ENCODE measurements at places on chromosomes 3 and 15.
A peak's percentile ranks its signal among the peaks of the same experiment; 100 is the strongest.

DNA sequence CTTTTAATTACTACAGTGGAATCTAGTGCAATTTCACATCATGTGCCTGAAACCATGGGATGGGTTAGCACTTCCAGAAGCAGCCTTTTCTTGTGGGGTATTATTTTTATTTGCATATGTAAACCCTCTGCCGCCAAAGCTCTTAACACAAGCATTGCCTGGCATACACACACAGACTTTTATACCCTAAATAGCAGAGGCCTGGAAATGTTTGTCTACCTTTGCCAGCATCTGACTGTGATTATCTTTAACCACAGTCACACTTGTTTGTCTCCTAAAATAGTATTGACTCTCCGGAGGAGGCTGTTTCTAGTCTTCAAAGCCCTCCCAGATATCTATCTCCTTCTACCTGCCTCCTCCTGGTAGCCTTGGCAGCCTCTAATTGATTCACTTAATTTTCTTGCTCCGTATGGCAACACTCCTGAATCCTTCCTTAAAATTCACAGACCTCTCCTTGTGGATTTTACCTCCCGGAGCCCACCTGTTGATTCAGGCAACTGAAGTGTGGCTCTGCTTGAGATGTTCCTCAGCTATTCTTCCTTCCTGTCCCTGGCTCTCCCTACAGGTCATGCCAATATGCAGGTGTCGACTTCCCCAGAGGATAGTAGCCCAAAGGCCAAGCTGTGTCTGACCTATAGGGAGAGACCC lies 127.1 kb upstream of the UMPS start:
- DNase-seq, result no peak

GRCh38 chr3:20668411-20668810 lies 482.4 kb upstream of the SGO1 start:
- DNase-seq, result no peak

- no peak for DNase-seq
Measured at GRCh38 chr3:146513386-146514051, 30.9 kb downstream of the PLSCR1 start.

DNA sequence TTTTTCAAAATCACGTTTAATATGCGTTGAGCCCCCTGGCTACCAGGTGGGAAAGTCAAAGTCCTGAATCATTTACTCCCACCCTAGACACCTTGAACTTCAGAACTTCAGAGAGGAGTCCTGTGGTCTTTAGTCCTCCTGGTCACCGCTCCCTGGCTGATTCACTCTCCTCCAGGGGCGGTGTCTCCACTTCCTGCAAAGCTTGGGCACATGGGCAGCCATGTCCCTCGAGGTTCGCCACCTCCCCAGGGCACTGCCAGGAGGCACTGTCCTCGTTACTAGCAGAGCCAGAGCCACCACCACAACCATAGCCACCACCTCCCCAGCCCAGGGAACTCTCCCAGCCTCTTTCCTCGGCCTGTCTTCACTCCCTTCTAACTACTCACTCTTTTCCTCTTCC lies 31.0 kb downstream of the LOXL1 start:
- no peak for DNase-seq

DNA sequence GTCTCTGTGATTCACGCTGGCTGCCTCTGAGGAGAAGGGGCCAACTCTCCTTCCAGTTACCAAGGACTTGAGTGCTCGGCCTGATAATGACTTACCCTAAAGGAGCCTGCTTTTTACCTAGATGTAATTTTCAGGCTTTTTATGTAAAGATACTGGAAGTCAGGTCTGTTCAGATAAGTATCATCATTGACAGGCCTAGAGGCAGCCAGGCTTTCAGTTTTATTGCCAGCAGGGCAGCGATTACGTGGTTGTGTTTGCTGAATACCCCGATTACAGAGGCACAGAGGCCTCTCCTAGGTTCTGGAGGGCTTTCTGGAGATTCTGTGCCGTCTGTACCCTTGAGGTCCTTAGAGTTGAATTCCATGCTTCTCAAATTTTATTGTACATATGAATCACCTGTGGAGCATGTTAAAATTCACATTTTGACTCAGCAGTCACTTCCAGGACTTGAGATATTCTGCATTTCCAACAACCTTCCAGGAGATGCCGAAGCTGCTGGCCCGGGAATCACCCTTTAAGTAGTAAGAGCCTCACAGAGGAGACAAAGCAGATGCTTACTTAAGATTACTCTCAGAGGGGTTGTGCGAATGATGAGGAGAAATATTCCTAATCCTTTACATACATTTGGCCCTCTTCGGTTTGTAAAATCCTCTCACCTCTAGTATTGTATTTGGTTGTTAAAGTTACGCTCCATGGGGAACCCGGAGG lies 160.1 kb upstream of the BHLHE40 start:
- DNase-seq, result no peak

DNA sequence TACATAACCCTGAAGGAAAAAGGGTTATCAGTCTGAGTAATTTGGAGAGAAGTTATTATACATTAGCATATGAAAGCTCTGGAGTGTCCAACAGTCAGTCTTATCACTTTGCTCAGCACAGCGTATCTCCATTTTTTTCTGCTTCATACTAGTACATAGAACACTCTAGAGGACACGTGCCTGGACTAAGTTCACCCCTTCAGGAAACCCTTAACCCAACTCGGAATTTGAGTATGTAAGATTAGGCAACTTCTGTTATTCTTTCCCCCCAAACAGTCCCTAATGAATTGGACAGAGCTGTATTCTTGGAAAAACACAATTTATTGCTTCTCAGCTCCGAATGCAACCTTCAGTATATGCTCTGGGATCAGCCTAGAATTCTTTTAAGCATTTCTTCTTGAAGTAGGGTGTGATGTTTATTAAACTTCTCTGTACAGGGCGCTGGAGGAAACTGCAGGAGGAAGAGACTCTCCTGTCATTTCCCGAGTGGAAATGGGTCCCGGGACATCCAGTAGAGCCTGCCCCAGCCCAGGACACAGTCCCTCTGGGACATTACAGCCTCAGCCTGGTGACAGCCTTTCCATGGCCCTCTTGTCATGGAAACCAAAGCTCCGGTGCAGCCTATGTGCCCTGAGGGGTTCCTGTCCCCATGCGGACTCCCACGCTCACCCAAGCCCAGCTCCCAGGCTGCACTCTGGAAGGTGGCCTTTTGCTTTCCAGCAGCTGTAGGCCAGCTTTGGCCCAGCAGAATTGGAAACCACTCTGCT lies 37.3 kb upstream of the CMTM8 start:
- no peak for DNase-seq

- no peak for DNase-seq
Measured at GRCh38 chr15:33871980-33872379, 96.3 kb upstream of the CHRM5 start.

GRCh38 chr3:12755754-12756153 lies 3.3 kb downstream of the TMEM40 start:
- no peak for DNase-seq

DNA sequence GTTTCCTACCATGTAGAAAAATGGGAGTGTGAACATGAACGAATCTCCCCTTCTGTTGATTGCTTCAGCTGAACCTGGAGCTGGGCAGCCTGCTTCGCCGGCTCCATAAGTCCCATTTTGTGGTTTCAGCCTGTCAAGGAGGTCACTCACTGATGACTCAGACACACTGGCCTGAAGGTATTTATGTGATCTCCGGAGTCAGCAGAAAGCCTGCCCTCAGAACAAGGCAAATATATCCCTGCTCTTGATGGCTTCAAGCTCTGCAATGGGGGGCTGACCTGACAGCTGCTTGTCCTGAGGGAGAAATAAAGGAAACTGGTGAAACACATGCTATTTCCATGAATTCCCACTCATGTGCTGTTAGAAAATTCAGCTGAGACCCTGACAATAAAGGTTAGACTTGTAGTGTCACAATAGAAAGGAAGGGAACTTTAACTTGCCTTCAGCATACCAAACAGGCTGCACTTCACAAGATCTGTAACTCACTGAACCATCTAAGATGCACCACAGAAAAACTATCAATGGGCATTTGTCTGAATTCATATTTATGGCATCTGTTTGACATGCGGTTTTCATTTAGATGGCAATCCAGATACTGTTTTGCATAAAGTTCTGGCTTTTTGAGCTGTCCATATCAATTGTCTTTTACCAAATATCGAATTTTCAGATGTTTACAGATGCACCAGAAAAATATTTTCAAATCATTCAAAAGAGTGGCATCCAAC lies 282.0 kb upstream of the VEPH1 start:
- no peak for DNase-seq

DNA sequence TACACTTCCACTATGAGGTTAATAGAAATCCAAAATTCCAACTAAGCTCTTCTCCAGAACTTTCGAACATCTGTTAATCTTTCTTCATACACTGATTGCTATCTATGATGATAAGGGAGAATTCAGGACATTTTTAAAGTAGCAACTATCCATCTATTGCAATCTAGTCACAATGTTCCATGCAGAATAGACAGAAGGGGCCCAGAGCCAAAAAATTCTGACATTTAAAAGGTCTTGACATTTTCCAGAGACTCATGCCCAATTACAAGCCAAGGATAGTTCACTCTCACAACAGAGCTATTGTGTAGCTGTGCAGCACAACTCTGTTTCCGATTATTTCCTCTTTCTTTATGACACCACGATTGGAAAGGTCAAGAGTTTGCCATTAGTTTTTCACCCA lies 999.7 kb upstream of the ALCAM start:
- no peak for DNase-seq

DNA sequence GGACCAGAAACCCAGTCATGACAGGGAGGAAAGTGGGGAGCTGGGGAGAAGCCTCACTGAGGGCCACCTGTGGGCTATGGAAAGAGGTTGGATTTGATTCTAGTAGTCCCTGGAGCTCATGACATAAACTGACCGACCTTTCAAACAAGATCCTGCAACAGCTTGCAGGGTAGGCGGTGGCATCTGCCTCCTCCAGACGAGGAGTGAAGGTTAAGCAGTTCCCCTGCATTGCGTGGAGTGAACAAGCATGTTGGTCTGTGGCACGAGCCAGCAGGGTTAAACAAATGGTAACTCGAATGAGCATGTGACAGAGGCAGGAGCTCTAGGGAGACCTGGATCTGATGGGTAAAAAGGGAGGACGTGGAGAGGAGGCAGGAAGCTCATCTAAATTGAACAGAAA lies 12.7 kb downstream of the TGM4 start:
- DNase-seq, result no peak

DNA sequence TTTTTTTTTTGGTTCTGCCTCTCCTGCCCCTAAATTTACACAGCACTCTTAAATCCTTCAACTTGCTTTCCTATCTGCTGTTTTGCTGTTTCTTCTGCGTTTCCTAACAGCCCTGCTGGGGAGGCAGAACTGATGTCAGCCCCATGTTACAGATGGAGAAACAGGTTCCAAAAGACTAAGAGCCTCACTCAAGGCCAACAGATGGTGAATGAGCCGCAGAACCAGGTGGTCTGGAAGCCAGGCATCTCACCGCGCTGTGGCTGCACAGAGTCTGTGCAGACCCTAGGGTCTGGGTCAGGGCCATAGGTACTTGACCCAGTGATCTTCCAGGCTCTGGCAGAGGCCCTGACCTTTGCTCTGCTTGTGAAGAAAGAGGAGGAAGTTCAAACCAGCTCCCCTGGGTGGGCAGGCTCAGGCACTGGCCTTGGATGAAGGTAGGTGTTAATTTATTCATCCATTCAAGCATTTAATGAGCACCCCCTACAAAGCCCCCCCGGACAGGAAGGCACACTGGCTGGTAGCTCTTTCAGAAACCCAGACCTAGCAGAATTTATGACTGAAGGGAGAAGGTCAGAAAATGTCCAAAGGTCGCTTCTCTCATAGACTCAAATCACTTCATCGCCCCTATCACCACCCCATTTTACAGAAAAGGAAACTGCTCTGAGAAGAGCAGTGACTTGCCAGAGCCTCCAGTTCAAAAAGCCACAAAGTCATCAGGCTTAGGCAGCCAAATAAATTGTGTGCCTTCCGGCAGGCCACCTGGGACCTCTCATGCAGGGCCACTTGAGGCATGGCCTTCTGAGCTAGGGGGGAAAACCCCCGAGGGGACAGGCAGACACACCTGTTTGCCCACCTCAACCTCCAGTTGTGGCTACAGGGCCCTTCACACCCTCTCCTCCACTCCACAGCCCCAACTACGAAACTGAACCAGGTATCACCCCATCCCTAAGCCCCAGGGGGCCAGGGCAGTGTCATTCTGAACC lies 2.7 kb downstream of the CHDH start:
- DNase-seq, result no peak

GRCh38 chr15:64883997-64884511 lies 27.6 kb upstream of the ANKDD1A start:
- peak; percentile 58 for DNase-seq

DNA sequence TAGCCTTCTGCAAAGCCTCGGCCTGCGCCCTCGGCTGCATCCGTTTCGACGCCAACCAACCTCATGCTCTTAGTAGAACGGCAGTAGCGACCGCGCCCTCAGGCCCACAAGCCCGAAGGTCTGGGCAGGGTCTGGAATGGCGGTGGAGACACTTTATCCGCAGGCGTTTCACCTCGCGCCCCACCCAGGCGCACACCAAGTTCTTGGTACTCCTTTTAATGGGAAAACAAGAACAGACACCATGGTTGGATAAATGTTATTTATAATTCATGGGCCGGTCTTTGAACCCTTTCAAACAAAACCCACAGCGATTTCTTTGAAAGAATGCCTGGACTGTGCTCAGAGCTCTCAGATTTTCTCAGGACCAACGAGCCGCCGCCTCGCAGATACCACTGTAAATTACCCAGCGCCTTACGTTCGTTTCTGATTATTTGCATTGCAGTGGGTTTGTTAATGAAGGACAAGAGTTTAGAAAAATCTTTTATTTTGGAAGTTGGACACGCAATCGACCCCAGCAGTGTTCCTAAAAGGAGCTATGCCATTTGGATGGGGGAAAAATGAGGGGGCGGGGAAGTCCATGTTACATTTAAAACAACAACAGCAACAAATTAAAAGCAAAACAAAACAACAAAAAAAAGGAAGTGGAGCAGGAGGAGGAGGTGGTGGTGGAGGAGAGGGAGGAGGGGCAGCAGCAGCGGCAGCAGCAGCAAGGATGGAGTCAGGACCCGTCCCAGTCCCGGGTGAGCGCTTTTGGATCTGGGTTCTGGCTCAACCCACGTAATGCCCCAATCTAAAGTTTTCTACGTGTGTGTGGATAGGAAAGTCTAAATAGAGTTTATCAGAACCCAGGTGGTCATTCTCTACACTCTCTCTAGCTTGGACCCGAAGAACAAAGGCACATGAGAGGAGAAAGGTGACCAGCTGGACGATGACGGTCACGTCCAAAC lies 993 bp upstream of the ISL2 start:
- DNase-seq, result no peak

DNA sequence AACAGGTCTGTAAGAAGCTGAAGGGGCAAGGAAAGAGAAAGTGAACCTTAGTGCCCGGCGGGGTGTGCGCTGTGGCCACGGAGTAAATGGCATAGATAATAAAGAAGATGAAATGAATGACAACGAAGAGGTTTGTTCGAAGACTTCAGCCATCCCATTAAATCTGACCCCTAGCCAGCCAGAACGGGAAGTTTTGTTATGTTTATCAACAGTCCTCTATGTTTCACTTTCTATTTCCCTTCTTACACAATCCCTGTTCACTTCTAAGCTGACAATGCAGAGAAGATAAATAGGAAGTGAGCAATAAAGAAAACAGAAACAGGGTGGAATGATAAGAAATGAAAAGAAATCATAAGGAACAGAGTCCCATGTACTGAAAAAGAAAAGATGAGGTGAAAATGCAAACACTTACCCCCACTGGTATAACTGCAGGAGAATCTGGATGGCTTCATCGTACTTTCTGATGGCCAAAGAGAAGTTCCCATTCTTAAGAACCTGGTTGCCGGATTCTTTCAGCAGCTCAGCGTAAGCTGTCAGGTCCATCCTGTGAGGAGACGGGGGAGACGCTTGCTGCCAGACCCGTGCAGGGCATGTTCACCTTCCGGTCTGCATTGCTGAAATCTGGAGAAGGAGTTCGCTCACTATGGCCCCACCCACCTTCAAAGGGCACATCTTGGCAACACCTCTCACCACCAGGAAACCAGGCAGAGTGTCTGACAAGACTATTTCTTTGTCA lies 36.8 kb downstream of the TRANK1 start:
- no peak for DNase-seq

GRCh38 chr3:193824365-193824764 lies 231.4 kb downstream of the OPA1 start:
- DNase-seq, result no peak

All from COR-L47 (cell line).